ENCODE measurements at places on chromosomes 4 and X. TPM values are rescaled to one million over a fixed set of nuclear protein-coding genes. Genes with fewer than 3 reads are reported as not detected.

DNA sequence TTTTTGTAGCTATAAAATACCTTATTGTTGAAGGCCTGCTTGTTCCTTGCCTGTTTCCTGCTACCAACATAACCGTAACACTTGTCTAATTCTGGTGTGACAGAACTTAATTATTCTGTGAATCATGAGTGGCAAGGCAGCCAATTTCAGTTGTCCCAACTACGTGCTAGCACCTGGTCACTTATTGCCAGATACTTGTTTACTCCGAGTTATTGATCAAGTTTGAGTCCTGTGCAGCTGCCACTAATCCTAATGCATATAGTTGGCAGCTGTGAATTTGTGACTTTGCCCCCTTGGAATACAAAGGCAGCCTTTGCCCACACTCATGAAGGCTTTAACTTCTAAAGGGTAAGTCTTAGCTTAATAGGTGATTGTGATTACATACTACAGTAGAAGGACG lies 7.8 kb upstream of the RNF128 start:
- no peak for DNase-seq
- H3K36me3 ChIP-seq, result no peaks in the 10 kb centered on the region
- H3K27me3 ChIP-seq, result peaks cover 2% of the 10 kb centered on the region
- H3K4me1 ChIP-seq, result no peaks in the 10 kb centered on the region

- no peak for DNase-seq
- H3K4me1 ChIP-seq, result no peaks in the 10 kb centered on the region
- no peaks in the 10 kb centered on the region for H3K36me3 ChIP-seq
- H3K27ac ChIP-seq, result no peak overlapping the region
- no peak overlapping the region for H3K4me3 ChIP-seq
- no peaks in the 10 kb centered on the region for H3K27me3 ChIP-seq
Observed at GRCh38 chrX:69155786-69156520, 9.3 kb downstream of the PJA1 start.

- no peak for DNase-seq
- H3K4me1 ChIP-seq, result no peaks in the 10 kb centered on the region
- H3K36me3 ChIP-seq, result no peaks in the 10 kb centered on the region
- H3K27ac ChIP-seq, result no peak overlapping the region
Observed at GRCh38 chr4:7388627-7389026, 46.1 kb downstream of the PSAPL1 start.

GRCh38 chr4:177118596-177118995 lies 191.1 kb upstream of the NEIL3 start:
- no peaks in the 10 kb centered on the region for H3K36me3 ChIP-seq
- no peaks in the 10 kb centered on the region for H3K27me3 ChIP-seq
- peaks cover 15% of the 10 kb centered on the region for H3K4me1 ChIP-seq
- peak overlapping the region; percentile 79 for H3K27ac ChIP-seq

DNA sequence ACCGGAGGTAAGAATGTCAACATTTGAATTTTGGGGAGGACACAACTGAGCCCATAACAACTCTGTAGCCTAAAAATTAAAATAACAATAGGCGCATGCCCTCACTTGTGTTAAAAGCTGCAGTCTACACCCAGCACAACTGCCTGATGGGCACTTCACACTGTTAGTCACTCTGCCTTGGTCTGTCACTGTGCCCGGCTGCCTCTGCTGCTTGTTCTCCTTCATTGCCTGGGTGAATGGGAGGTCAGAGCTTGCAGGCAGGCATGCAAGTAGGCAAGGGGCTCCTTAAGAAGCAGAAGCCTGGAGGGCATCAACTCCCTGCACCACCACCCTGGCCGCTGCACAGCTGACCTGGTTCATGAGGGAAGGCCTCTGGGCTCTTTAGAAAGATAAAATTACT lies 374.8 kb downstream of the MID1IP1 start:
- no peaks in the 10 kb centered on the region for H3K36me3 ChIP-seq
- peak; percentile 47 for DNase-seq
- no peak overlapping the region for H3K27ac ChIP-seq
- H3K4me1 ChIP-seq, result no peaks in the 10 kb centered on the region

GRCh38 chrX:124476562-124476961 lies 130.2 kb downstream of the SH2D1A start:
- no peak overlapping the region for H3K27ac ChIP-seq
- no peaks in the 10 kb centered on the region for H3K27me3 ChIP-seq
- H3K4me1 ChIP-seq, result no peaks in the 10 kb centered on the region
- no peak overlapping the region for H3K4me3 ChIP-seq
- no peak for DNase-seq
- H3K36me3 ChIP-seq, result no peaks in the 10 kb centered on the region

DNA sequence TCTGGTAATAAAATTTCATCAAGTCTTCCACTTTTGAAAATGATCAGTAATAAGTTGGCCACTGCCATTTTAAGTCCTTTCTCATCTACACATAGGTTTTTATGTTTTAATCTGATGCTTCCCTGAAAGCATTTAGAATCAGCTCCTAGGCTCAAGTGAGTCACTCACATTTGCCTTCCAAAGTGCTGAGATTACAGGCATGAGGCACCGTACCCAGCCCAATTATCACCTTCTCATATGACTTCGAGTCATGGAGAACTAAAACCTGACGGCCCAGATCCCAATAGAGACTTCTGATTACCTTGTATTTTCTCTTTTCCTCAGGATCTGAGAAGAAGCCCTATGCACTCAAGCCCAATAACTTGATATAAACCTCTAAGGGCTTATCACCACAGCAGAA lies 140.8 kb downstream of the OPHN1 start:
- no peak for DNase-seq
- no peak overlapping the region for H3K4me3 ChIP-seq
- H3K27ac ChIP-seq, result no peak overlapping the region
- no peaks in the 10 kb centered on the region for H3K27me3 ChIP-seq

GRCh38 chr4:163582703-163583102 lies 88.2 kb downstream of the TMA16 start:
- no peak overlapping the region for H3K4me3 ChIP-seq
- no peaks in the 10 kb centered on the region for H3K27me3 ChIP-seq
- no peak overlapping the region for H3K27ac ChIP-seq
- DNase-seq, result no peak
- H3K4me1 ChIP-seq, result no peaks in the 10 kb centered on the region

DNA sequence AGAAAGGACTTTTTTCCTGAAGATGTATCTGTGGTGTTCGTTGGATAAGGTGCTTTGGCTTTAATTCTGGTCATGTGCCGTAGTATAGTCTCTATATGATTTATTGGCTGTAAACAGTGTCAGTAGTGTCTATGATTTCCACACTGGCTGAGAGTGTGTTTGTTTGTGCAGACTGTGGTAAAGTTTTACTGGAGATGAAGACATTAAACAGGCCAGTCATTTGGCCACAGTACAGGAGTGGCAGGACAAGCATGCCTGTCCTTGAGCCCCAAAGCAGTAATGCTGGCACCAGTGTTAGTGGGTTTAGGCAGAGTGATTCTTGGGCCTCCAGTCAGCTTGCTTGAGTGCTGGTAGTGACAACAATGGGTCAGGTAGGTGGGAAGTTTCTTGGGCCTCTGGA lies 1023.9 kb upstream of the GRID2 start:
- H3K4me3 ChIP-seq, result no peak overlapping the region
- H3K27ac ChIP-seq, result no peak overlapping the region
- H3K36me3 ChIP-seq, result no peaks in the 10 kb centered on the region
- H3K27me3 ChIP-seq, result no peaks in the 10 kb centered on the region

DNA sequence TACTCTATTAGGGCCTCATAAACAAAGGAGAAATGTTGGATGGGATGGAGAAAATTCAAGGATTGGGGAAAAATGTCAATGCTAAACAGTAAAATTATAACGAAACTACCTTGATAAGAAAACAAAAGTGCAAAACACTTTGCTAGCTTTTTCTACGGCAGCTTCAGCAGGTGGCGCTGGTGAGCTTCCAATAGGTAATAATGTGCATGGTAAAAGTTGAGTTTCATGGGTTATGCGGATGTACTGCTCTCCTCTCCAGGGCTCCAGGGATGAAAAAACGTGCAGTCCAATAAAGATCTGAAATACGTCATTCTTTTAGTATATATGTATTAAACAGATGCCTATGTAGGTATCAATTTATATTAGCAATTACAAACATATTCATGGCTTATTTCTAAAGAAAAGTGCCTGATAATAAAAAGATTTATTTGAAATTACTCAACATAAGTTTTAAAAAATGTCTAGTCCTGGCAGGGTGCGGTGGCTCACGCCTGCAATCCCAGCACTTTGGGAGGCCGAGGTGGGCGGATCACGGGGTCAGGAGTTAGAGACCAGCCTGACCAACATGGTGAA lies 239.6 kb downstream of the GRXCR1 start:
- H3K4me3 ChIP-seq, result no peak overlapping the region
- H3K4me1 ChIP-seq, result no peaks in the 10 kb centered on the region
- peak; percentile 70 for DNase-seq
- H3K36me3 ChIP-seq, result no peaks in the 10 kb centered on the region
- H3K27ac ChIP-seq, result no peak overlapping the region
- H3K27me3 ChIP-seq, result no peaks in the 10 kb centered on the region

DNA sequence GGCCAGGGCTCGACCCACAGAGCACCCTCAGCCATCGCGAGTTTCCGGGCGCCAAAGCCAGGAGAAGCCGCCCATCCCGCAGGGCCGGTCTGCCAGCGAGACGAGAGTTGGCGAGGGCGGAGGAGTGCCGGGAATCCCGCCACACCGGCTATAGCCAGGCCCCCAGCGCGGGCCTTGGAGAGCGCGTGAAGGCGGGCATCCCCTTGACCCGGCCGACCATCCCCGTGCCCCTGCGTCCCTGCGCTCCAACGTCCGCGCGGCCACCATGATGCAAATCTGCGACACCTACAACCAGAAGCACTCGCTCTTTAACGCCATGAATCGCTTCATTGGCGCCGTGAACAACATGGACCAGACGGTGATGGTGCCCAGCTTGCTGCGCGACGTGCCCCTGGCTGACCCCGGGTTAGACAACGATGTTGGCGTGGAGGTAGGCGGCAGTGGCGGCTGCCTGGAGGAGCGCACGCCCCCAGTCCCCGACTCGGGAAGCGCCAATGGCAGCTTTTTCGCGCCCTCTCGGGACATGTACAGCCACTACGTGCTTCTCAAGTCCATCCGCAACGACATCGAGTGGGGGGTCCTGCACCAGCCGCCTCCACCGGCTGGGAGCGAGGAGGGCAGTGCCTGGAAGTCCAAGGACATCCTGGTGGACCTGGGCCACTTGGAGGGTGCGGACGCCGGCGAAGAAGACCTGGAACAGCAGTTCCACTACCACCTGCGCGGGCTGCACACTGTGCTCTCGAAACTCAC lies 3.6 kb downstream of the MID1IP1 start:
- peaks cover 23% of the 10 kb centered on the region for H3K4me1 ChIP-seq
- H3K36me3 ChIP-seq, result no peaks in the 10 kb centered on the region
- H3K27ac ChIP-seq, result peak overlapping the region; percentile 81
- H3K27me3 ChIP-seq, result no peaks in the 10 kb centered on the region
- H3K4me3 ChIP-seq, result peak overlapping the region; percentile 50

GRCh38 chrX:19785647-19786046 lies 101.8 kb downstream of the SH3KBP1 start:
- DNase-seq, result no peak
- no peak overlapping the region for H3K27ac ChIP-seq
- no peak overlapping the region for H3K4me3 ChIP-seq

GRCh38 chr4:141548791-141549190 lies 87.6 kb upstream of the IL15 start:
- no peak overlapping the region for H3K27ac ChIP-seq
- DNase-seq, result no peak

DNA sequence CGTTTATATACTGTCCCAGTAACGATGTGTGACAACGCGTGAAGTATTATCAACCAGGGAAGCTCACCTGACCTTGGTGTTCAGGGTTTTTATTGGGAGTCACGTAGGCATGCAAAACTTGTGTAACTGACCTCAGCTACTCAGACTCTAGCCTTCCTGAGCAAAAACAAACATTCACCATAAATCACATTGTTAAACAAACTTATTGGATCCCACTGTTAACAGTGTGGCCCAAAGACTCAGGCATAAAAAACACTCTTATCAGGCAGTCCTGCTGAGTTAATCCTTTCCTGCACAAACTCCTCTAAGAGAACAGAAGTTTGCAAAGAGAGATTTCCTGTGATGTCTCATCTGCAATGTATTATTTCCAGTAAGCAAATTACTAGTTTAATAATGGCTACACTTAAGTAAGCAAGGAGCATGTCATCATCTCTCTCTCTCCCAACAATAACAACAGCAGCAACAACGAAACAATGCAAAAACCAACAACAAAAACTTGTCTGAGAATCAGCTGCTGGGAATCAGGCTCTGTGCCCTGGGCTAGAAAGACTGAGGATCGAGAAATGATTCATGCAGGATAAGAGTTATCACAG lies 12.0 kb downstream of the GAGE1 start:
- no peak overlapping the region for H3K27ac ChIP-seq
- H3K36me3 ChIP-seq, result no peaks in the 10 kb centered on the region
- no peaks in the 10 kb centered on the region for H3K4me1 ChIP-seq
- no peak overlapping the region for H3K4me3 ChIP-seq
- no peak for DNase-seq
- no peaks in the 10 kb centered on the region for H3K27me3 ChIP-seq

GRCh38 chr4:126440297-126440696 lies 1125.5 kb downstream of the FAT4 start:
- no peaks in the 10 kb centered on the region for H3K36me3 ChIP-seq
- H3K27me3 ChIP-seq, result no peaks in the 10 kb centered on the region
- H3K4me1 ChIP-seq, result peaks cover 24% of the 10 kb centered on the region

GRCh38 chr4:95156452-95156765 lies 392.4 kb downstream of the UNC5C start:
- H3K27me3 ChIP-seq, result no peaks in the 10 kb centered on the region
- no peak overlapping the region for H3K27ac ChIP-seq

- no peak for DNase-seq
- no peaks in the 10 kb centered on the region for H3K4me1 ChIP-seq
- H3K36me3 ChIP-seq, result no peaks in the 10 kb centered on the region
- no peak overlapping the region for H3K27ac ChIP-seq
Observed at GRCh38 chr4:173311368-173311767, 22.8 kb downstream of the HMGB2 start.

- no peak for DNase-seq
- no peak overlapping the region for H3K27ac ChIP-seq
- H3K4me3 ChIP-seq, result no peak overlapping the region
- no peaks in the 10 kb centered on the region for H3K36me3 ChIP-seq
- no peaks in the 10 kb centered on the region for H3K4me1 ChIP-seq
Observed at GRCh38 chr4:152509595-152510225, 26.2 kb downstream of the FBXW7 start.

Gene PABPC1L2B
- total RNA-seq, result not detected

Gene SHOX
- total RNA-seq, result not detected

Gene NAA11
- not detected for total RNA-seq

Gene STOX2
- 57.7 TPM for total RNA-seq

Gene PRIMPOL
- 29.4 TPM for total RNA-seq

Gene SPATA4
- total RNA-seq, result 0.40 TPM

Gene FGG
- total RNA-seq, result not detected

Gene TRMT44
- 36.4 TPM for total RNA-seq

Gene GYPB
- not detected for total RNA-seq
